ENCODE measurements at places on chromosomes 7 and 10.

DNA sequence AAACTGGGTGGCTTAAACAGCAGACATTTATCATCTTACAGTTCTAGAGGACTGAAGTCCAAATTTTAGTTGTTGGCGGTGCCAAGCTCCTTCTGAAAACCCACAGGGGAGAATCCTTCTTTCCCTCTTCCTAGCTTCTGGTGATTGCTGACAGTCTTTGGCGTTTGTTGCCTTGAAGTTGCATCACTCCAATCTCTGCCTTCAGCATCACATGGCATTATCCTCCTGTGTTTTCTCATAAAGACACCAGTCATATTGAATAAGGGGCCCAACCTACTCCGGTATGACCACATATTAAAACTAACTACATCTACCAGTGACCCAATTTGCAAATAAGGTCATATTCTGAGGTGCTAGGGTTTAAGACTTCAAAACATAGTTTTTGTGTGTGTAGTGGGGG, 472.1 kb upstream of the IGFBP3 start:
- DNase-seq: no peak

- no peak for DNase-seq
Observed at GRCh38 chr10:93208717-93209464, 135.2 kb downstream of the CYP26A1 start.

GRCh38 chr10:131810036-131810804, 90.6 kb upstream of the PPP2R2D start:
- no peak for DNase-seq

- DNase-seq: no peak
Observed at GRCh38 chr10:44982496-44982895, 3.9 kb upstream of the DEPP1 start.

- DNase-seq: no peak
Observed at GRCh38 chr10:92268748-92269147, 22.1 kb downstream of the CPEB3 start.

- no peak for DNase-seq
Observed at GRCh38 chr7:17123020-17123419, 175.4 kb upstream of the AHR start.
